ENCODE measurements at places on chromosomes 4 and X. TPM values are rescaled to one million over a fixed set of nuclear protein-coding genes. Genes with fewer than 3 reads are reported as not detected.

ESX1 gene
- not detected for total RNA-seq

GRPR gene
- 0.13 TPM for total RNA-seq

GABRQ gene
- under 0.01 TPM for total RNA-seq

PRRG3 gene
- under 0.01 TPM for total RNA-seq

INPP4B gene
- 6.0 TPM for total RNA-seq

CDS1 gene
- under 0.01 TPM for total RNA-seq

SSX3 gene
- not detected for total RNA-seq

Measured in articular chondrocyte of knee joint (primary cell).